HuH-7 (cell line): ENCODE measurements at places on chromosomes 3 and 15.

- DNase-seq, result no peak
These were observed 77.5 kb downstream of the KLHL25 start for GRCh38 chr15:85717212-85717611.

- DNase-seq, result no peak
These were observed 58.0 kb upstream of the ICE2 start for GRCh38 chr15:60536951-60537350.

GRCh38 chr3:192331749-192332385 is 395.5 kb downstream of the FGF12 start:
- DNase-seq, result no peak

- no peak for DNase-seq
These were observed 26.0 kb upstream of the SPPL2A start for GRCh38 chr15:50791486-50791885.

GRCh38 chr15:92797168-92798052 is 102.7 kb upstream of the CHD2 start:
- no peak for DNase-seq

DNA sequence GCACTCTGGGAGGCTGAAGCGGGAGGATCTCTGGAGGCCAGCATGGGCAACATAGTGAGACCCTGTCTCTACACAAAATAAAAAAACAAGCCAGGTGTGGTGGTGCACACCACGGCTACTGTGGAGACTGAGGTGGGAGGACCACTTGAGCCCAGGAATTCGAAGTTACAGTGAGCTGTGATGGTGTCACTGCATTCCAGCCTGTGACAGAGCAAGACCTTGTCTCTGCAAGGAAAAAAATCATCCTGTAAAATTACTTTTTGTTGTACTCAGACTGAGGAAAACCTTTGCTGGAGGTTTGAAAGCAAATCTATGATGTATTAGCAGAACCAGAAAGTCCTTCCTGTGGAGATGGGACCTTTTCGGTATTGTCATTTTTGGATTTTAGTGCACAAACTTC is 63.3 kb downstream of the ATP1B3 start:
- DNase-seq, result no peak

DNA sequence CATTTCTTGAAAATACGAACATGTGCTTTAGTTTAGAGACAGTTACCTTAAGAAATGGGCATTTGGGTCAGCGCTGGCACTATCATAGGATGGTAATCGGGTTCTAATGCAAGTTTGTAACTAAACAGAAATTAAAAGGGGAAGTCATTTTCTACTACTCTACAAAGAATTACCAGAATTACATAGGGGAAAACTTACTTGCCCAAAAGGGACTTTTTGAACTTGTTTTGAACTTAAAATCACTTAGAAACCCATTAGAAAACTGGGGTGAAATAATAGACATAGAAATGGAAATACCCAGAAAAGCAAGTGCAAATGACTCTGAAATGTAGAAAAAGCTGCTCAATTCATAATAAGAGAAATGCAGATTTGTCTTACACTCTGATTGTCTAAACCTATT is 44.9 kb downstream of the SPATA16 start:
- DNase-seq, result no peak

DNA sequence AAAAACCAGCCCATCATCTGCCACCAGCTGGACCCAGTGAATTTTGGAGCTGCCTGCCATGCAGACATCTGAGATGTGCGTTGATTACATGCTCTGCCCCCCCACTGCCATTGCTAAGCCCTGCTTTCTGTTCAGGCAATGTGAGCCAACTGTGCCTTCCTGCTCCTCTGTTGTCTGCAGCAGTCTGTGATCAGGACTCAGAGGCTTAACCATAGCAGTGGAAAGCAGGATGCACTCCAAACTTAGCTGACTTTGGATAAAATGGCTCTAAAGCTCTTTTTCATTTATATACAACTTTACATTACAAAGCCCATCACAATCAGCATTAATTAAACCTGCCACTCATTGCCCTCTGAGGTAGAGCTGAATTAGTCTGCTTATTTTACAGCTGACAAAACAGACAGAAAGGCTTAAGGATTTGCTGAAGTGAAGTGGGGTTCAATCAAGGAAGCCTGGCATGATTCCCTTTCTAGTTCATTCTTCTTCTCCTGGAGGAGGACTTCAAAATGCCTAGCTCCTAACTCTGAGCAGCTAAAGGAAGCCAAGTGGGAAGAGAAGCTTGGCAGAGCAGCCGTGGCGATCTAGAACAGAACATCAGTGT is 15.7 kb upstream of the RPS27L start:
- DNase-seq, result no peak

DNA sequence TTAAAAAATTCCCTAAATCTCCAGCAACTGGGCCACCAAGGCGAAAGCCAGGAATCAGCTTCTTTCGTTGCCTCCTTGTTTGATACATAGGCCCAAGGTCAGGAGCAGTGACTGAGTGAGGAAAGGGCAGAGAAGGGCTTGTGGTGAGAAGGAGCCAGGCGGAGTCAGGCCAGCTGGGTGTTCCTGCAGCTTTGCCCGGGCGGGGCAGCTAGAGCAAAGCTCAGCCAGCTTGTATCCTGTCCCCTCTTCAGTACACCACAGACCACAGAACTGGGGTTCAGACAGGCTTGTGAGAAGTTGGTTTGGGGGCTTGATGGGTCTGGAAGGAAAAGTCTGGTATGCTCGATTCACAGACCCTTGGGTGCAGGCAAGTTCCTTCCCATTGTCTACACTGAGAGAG is 52.6 kb downstream of the CCK start:
- no peak for DNase-seq

GRCh38 chr3:32848215-32848614 is 30.4 kb downstream of the TRIM71 start:
- DNase-seq, result no peak

DNA sequence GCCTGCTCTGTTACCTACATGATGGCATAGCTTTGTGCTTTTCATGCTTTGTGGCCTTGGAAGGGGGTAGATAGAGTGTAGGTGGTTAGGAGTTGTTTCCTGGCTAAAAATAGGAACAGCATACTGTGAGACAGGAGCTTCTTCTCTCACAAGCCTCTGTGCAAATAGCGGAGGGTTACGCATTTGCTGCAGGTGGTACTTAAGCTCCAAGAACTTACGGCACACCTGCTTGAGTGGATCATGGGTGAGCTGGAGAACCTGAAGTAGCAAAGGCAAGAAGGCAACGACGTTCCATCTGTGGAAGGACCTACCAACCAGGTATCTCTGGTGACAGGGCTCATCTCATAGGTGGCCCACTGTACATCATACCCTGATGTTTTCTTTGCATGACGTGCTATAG is 66.0 kb downstream of the ST6GAL1 start:
- DNase-seq, result no peak

- no peak for DNase-seq
These were observed 147.2 kb upstream of the TPM1 start for GRCh38 chr15:62895139-62895866.

DNA sequence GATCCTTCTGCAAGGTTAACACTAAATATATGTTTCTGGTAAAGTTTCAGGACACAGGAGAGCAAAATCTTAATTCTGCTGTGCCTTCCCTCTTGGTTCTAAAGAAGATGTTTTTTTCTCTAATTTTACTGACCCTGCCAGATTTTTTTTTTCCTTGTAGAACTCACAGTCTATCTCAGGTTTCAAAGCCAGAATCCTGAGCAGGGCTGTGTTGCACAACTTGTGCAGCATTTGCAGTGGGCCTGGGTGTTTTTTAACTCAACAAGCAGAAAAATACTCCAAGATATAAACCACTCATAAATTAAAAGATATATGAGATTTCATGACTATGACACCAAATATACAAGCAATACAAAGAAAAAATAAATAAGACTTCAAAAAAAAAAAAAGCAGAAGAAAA is 40.2 kb upstream of the ARF4 start:
- no peak for DNase-seq

DNA sequence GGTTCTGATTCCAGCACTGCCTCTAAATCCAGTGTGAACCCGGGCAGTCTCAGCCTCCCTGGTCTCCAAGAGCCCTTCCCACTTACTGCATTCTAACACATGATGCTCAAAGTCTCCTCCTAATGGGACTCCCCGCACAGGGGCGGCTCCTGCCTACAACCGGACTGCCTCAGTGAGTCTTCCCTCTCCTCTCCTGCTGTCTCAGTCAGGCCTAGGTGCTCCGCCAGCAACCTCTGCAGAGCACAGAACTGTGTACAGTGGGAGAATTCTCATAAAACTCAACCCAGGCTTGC is 28.9 kb downstream of the TBC1D2B start:
- DNase-seq, result no peak

GRCh38 chr15:98333251-98333650 is 315.1 kb upstream of the IGF1R start:
- no peak for DNase-seq

DNA sequence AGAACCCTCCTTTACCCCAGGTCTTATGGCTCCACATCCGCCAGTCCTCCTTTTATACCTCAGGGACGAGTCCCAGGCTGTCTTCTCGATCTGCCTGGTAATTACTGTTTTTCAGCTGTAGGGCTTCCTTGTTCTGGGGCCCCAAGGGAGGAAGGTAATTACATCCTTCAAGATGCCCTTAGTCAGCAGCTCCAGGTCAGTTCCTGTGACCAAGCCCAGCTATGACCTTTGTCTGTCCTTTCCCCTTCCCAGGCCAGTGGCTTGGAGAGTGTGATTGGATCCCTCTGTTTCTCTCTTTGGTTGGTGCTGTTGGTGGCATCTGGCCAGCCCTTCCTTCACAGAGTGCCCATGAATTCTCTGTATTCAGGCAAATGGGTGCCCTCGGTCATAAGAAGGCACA is 92.6 kb downstream of the AAGAB start:
- DNase-seq, result no peak

- DNase-seq, result no peak
These were observed 75.6 kb upstream of the GOLGA8B start for GRCh38 chr15:34659056-34659455.

GRCh38 chr3:12423918-12424630 is 60.2 kb upstream of the TSEN2 start:
- no peak for DNase-seq

DNA sequence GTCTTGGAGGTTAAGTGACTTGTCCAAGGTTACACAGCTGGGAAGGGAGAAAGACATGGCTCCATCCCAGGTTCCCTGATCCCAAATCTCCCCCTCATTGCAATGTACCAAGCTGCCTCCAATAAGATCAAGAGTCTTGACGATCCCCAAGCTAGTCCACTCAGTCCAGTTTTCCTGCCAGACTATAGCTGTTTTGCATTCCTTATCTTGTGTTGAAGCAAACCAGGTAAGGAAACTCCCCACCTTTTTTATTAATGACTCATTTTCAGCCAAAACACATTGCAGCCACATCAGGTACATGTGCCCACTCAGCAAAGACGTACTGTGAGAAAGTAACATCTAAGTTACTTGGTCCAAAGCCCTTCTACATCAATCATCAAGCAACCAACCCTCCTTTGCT is 41.9 kb downstream of the LIPC start:
- DNase-seq, result no peak

GRCh38 chr15:40344217-40344616 is 3.5 kb upstream of the CCDC9B start:
- no peak for DNase-seq

- DNase-seq, result no peak
These were observed 6.2 kb downstream of the HMG20A start for GRCh38 chr15:77426871-77427270.

- DNase-seq, result no peak
These were observed 184.1 kb downstream of the ZIC4 start for GRCh38 chr3:147222291-147222690.

DNA sequence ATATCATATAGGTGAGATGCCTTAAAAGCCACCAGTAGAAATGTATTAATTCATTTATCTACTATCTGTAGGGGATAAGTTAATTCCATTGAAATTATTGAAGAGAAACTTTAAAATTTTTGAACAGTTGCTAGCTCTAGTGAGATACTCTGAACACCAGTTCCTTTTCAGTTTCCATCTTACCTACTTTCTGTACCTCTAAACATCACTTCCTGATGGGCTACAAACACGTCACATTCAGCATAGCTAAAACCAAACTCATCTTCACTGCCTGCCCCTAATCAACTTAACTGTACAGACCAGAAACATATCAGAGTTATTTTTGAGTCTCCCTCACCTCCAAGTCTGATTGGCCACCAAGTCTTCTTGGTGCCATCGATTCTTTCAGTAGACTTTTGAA is 88.9 kb downstream of the FEZF2 start:
- no peak for DNase-seq

DNA sequence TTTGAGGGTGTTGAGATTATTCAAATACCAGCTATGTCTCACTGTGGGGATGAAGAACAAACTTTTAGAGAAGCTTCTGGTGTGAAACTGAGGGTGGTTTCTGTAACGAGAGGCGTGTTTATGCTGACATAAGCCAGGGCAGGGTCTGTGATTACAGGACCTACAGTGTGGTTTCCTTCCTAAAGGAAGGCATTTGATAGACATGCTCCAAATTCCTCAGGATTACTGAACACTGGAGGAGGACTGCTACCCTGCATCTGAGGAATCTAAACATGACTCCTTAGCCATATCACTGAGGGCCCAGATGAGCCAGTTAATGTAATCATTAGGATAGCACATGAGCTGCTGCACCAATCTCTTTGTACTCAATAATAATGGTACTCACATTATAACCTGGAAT is 328.4 kb upstream of the UMPS start:
- DNase-seq, result no peak

DNA sequence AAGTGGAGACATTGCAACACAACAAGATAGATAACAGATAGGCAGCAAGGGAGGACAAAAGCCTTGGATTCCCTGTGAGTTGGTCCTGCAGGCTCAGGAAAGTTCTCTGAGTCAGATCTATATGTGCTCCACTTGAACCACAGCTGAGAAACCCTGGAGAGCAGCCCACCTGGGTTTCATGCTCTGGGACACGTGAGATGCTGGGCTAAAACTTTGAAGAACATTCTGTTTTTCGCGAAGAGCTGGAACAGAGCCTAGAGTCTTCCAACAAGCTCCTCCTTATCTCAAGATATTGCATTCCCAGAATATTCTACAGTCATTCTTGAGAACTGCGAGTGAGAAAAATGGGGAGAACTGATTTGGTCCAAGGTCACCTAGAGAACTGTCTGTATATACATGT is 583.0 kb upstream of the ROBO1 start:
- no peak for DNase-seq

GRCh38 chr3:51538115-51538458 is 432 bp upstream of the RAD54L2 start:
- peak; percentile 31 for DNase-seq

DNA sequence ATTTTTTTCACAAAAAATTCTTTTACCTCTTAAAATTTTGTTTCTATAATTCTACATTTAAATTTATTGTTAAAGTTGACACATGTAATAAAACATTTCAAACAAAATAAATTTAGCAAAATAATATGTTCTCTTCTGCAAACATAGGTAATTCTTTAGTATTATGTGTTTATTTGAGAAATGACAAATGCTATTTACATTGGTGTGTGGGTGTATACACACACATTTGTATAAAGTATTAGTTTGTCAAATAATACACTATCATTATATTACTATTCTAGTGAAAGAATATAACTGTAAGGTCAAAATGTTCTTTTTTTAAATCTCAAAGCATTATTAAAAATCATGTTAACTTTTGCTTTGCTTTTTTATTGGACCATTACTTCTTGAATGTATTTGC is 1370.6 kb downstream of the SI start:
- no peak for DNase-seq
